ENCODE measurements at places on chromosomes 11 and 22.

GRCh38 chr11:45563171-45563570 is 102.3 kb downstream of the CHST1 start:
- no peaks in the 10 kb centered on the region for H3K4me1 ChIP-seq
- no peaks in the 10 kb centered on the region for H3K27me3 ChIP-seq
- H3K36me3 ChIP-seq: no peaks in the 10 kb centered on the region
- no peak overlapping the region for H3K27ac ChIP-seq

GRCh38 chr11:58923300-58923788 is 15.9 kb upstream of the GLYATL1 start:
- no peak for DNase-seq
- no peaks in the 10 kb centered on the region for H3K27me3 ChIP-seq
- H3K27ac ChIP-seq: no peak overlapping the region

DNA sequence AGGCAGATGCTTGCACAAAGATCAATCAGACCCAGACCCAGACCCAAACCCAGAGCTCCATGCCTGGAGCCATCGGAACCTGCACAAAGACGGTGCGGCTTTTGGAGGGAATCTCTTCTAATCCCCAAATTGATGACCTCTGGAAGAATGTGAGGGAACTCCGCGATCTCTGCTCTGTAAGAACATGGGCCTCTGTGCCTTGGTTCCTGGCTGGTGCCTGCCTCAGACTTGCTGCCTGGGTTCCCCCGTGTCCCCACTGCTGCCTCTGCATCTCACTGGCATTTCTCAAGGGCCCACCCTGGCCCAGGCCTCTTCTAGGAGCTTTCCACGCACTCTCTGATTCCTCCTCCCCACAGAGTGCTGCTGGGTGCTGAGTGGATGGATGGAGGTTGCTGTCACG is 1044.4 kb downstream of the TBC1D22A start:
- H3K4me3 ChIP-seq: no peak overlapping the region
- H3K27ac ChIP-seq: no peak overlapping the region
- H3K4me1 ChIP-seq: no peaks in the 10 kb centered on the region
- no peak for DNase-seq

DNA sequence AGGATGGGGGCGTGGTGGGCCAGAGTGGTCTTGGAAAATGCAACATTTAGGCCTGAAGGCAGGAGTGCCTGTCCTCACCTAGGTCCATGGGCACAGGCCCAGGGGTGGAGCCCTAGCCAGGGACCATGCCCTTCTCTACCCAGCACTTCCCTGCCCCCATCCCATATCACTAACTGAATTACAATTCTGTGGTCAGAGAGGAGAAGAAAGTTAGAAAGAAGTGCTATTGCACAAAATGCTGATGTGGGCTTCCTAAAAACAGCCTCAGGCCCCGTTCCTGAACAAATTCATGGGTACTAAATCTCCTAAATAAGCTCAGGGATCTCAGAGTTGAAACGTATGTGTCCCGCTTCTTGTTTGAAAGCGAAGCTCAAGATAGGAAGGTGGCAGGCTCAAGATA is 3.5 kb upstream of the ASRGL1 start:
- no peak overlapping the region for H3K27ac ChIP-seq

GRCh38 chr22:44193535-44193891 is 12.8 kb downstream of the PARVG start:
- peak overlapping the region; percentile 20 for H3K27ac ChIP-seq
- no peaks in the 10 kb centered on the region for H3K36me3 ChIP-seq
- H3K4me3 ChIP-seq: no peak overlapping the region

DNA sequence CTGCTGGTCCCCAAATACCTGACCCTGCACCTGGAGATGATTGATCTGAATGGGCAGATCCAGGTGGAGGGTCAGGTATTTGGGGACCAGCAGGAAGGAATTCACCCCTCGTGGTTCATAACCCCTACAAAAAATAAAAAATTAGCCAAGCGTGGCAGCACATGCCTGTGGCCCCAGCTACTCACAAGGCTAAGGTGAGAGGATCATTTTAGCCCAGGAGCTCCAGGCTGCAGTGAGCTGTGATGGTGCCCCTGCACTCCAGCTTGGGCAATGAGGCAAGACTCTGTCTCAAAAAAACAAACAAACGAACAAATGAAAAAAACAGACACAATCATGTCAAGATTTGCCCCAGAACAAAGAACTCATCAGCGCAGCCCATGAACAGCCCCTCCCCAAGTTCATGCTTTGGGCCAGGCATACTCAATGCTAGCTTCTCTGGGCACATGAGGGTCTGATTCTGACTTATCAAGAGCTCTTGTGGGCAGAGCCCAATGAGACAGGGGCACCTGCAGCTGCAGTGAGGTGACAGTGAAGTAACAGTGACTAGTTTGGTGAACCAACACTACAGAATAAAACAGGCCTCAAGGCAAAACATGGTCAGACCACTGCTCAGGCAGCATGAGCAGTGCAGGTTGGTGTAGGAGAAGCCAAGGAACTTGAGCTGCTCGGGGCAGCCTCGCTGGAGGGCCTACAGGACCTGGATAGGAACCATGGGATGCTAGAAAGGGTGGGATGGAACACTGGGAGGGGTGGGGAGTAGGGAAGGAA is 10.2 kb upstream of the FCHSD2 start:
- H3K4me1 ChIP-seq: peaks cover 50% of the 10 kb centered on the region
- DNase-seq: no peak
- H3K4me3 ChIP-seq: no peak overlapping the region
- no peaks in the 10 kb centered on the region for H3K27me3 ChIP-seq
- H3K36me3 ChIP-seq: no peaks in the 10 kb centered on the region

- H3K4me3 ChIP-seq: no peak overlapping the region
- no peak overlapping the region for H3K27ac ChIP-seq
- H3K4me1 ChIP-seq: no peaks in the 10 kb centered on the region
- no peaks in the 10 kb centered on the region for H3K27me3 ChIP-seq
Observed at GRCh38 chr22:44423556-44424358, 74.3 kb downstream of the RTL6 start.

- no peak overlapping the region for H3K27ac ChIP-seq
- no peaks in the 10 kb centered on the region for H3K27me3 ChIP-seq
- no peaks in the 10 kb centered on the region for H3K4me1 ChIP-seq
- H3K4me3 ChIP-seq: no peak overlapping the region
Observed at GRCh38 chr11:94595076-94595475, 27.9 kb downstream of the PIWIL4 start.

DNA sequence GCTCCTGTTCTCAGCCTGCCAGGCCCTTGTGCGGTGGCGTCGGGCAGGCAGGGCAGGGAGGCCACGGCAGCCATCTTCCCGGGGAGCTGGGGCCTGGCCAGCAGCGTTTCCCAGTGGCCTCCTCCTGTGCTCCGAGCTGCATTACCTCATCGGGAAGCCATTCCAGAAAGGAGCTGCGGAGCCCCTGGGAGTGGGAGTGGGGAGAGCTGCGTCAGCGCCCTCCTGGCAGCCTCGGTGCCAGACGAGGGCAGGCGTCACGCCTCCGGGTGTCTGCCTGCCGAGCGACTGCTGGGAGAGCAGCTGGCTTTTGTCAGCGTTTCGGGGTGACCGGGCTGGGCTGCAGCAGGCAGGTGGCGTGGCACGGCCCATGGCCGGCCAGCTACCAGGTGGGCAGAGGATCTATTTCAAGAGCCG is 30.9 kb upstream of the WNT7B start:
- peaks cover 3% of the 10 kb centered on the region for H3K27me3 ChIP-seq
- peaks cover 5% of the 10 kb centered on the region for H3K4me1 ChIP-seq
- no peak for DNase-seq

GRCh38 chr11:43200031-43200430 is 111.8 kb upstream of the API5 start:
- H3K36me3 ChIP-seq: no peaks in the 10 kb centered on the region
- H3K27me3 ChIP-seq: no peaks in the 10 kb centered on the region
- no peak overlapping the region for H3K4me3 ChIP-seq
- no peak for DNase-seq
- H3K27ac ChIP-seq: no peak overlapping the region

- no peaks in the 10 kb centered on the region for H3K36me3 ChIP-seq
- H3K27me3 ChIP-seq: no peaks in the 10 kb centered on the region
- no peak overlapping the region for H3K4me3 ChIP-seq
- DNase-seq: no peak
- no peak overlapping the region for H3K27ac ChIP-seq
- no peaks in the 10 kb centered on the region for H3K4me1 ChIP-seq
Observed at GRCh38 chr11:132802947-132803346, 729.4 kb downstream of the OPCML start.

- H3K4me3 ChIP-seq: no peak overlapping the region
- peaks cover 15% of the 10 kb centered on the region for H3K27me3 ChIP-seq
- DNase-seq: no peak
- H3K27ac ChIP-seq: no peak overlapping the region
- peaks cover 7% of the 10 kb centered on the region for H3K4me1 ChIP-seq
Observed at GRCh38 chr11:107928767-107929507, 689 bp downstream of the RAB39A start.

DNA sequence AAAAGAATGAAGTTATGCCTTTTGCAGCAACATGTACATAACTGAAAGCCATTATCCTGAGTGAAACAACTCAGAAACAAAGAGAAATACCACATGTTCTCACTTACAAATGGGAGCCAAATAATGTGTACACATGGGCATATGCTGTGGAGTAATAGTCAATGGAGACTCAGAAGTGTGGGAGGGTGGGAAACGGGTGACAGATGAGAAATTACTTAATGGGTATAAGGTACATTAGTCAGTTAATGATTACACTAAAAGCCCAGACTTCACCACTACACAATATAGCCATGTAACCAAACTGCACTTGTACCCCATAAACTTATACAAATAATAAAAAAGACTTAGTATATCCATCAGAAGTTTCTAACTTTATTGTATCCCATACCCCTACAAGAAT is 674.1 kb upstream of the ARHGAP42 start:
- H3K27me3 ChIP-seq: no peaks in the 10 kb centered on the region
- H3K4me3 ChIP-seq: no peak overlapping the region
- no peaks in the 10 kb centered on the region for H3K36me3 ChIP-seq
- no peak for DNase-seq
- no peaks in the 10 kb centered on the region for H3K4me1 ChIP-seq

DNA sequence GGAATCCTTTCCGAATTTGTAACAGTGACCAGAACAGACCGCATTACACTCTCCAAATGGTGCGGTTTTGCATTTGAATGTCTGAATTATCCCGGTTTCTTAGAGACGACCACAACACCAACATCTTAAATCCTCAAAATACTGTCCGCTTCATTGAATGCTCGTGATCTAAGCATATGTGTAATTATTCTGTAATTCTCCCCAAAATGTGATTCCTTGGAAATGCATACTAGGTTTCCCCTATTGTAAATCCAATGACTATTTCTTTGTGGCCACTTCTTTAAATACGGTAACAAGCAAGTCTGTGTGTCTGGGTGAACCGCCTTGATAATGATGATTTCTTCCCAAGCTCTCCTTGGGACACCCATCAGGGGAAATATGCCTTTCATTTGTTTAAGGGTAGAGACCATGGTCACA is 87.3 kb upstream of the DBX1 start:
- no peaks in the 10 kb centered on the region for H3K4me1 ChIP-seq
- no peaks in the 10 kb centered on the region for H3K27me3 ChIP-seq
- H3K27ac ChIP-seq: no peak overlapping the region

GRCh38 chr11:95680169-95680929 is 109.2 kb downstream of the FAM76B start:
- peak overlapping the region; percentile 60 for H3K27ac ChIP-seq
- no peaks in the 10 kb centered on the region for H3K4me1 ChIP-seq
- H3K4me3 ChIP-seq: no peak overlapping the region
- no peaks in the 10 kb centered on the region for H3K36me3 ChIP-seq

DNA sequence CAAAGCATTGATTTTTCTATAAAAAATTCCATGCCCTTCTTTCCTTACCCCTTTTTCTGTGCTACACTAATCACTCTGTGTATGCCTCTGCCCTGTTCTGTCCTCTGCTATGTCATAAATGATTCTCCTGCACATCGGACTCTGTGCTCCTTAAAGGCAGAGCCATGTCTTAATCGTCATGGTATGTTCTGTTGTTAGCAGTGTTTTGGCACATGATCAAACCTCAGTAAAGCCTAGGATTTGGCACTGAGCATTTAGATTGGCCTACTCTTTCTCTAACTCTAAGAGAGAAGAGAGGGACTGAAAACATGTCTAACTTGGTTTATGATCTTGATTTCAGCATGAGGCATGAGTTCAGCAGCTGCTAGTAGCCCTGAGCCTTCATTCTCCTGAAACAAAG is 266.9 kb downstream of the AASDHPPT start:
- H3K27me3 ChIP-seq: no peaks in the 10 kb centered on the region
- no peak overlapping the region for H3K27ac ChIP-seq
- DNase-seq: no peak
- H3K36me3 ChIP-seq: no peaks in the 10 kb centered on the region
- no peaks in the 10 kb centered on the region for H3K4me1 ChIP-seq
- H3K4me3 ChIP-seq: no peak overlapping the region

GRCh38 chr11:12131943-12132789 is 21.8 kb downstream of the MICAL2 start:
- H3K4me3 ChIP-seq: no peak overlapping the region
- DNase-seq: no peak
- H3K4me1 ChIP-seq: no peaks in the 10 kb centered on the region
- H3K27me3 ChIP-seq: no peaks in the 10 kb centered on the region

DNA sequence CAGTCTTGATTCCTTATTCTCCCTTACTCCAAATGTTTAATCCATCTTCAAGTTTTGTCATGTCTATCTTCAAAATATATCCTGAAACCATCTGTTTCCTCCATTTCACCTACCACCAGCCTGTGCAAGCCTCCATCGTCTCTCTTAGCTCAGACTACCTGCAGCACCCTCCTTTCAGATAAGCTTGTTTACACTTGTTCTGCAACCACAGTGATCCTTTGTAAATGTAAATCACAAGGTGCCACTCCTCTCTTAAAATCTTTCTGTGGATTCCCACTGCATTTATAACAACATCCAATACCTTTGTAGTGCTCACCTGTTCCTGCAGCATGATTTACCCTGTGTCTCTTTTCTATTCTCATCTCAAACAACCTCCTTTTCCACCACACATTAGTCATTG is 31.8 kb upstream of the GPR83 start:
- H3K27ac ChIP-seq: no peak overlapping the region
- H3K27me3 ChIP-seq: no peaks in the 10 kb centered on the region
- no peaks in the 10 kb centered on the region for H3K4me1 ChIP-seq

GRCh38 chr11:65432686-65433582 is 10.3 kb downstream of the NEAT1 start:
- no peak overlapping the region for H3K27ac ChIP-seq
- no peaks in the 10 kb centered on the region for H3K27me3 ChIP-seq
- H3K4me1 ChIP-seq: peaks cover 47% of the 10 kb centered on the region
- H3K36me3 ChIP-seq: no peaks in the 10 kb centered on the region
- DNase-seq: no peak

DNA sequence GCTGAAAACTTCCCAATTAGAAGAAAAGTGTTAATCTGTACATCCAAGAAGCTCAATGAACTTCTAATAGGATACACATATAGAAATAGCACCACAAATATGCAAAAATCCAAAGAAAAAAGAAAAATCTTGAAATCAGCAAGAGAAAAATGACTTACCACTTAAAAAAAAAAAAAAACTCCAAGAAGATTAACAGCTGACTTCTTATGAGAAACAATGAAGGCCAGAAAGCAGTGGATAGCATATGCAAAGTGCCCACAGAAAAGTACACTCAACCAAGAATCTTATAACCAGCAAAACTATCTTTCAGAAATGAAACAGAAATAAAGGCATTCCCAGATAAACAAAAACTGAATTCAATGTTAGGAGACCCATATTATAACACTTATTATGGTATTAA is 29.9 kb upstream of the OR5B12 start:
- H3K27me3 ChIP-seq: no peaks in the 10 kb centered on the region
- H3K27ac ChIP-seq: no peak overlapping the region
- H3K36me3 ChIP-seq: no peaks in the 10 kb centered on the region
- H3K4me1 ChIP-seq: no peaks in the 10 kb centered on the region
- no peak for DNase-seq

GRCh38 chr11:4975436-4975835 is 19.2 kb upstream of the OR51L1 start:
- no peaks in the 10 kb centered on the region for H3K27me3 ChIP-seq
- no peaks in the 10 kb centered on the region for H3K36me3 ChIP-seq
- DNase-seq: no peak
- no peak overlapping the region for H3K27ac ChIP-seq
- H3K4me3 ChIP-seq: no peak overlapping the region

Measured in naive thymus-derived CD4-positive, alpha-beta T cell (primary cell).